Posterior vena cava (tissue), 2 donors: ENCODE measurements at places on chromosomes 11 and 22. TPM values are rescaled to one million over a fixed set of nuclear protein-coding genes. Genes with fewer than 3 reads are reported as not detected.
A peak's percentile ranks its signal among the peaks of the same experiment; 100 is the strongest.

DNA sequence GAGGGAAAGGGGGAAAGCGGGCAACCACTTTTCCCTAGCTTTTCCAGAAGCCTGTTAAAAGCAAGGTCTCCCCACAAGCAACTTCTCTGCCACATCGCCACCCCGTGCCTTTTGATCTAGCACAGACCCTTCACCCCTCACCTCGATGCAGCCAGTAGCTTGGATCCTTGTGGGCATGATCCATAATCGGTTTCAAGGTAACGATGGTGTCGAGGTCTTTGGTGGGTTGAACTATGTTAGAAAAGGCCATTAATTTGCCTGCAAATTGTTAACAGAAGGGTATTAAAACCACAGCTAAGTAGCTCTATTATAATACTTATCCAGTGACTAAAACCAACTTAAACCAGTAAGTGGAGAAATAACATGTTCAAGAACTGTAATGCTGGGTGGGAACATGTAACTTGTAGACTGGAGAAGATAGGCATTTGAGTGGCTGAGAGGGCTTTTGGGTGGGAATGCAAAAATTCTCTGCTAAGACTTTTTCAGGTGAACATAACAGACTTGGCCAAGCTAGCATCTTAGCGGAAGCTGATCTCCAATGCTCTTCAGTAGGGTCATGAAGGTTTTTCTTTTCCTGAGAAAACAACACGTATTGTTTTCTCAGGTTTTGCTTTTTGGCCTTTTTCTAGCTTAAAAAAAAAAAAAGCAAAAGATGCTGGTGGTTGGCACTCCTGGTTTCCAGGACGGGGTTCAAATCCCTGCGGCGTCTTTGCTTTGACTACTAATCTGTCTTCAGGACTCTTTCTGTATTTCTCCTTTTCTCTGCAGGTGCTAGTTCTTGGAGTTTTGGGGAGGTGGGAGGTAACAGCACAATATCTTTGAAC lies 6.8 kb downstream of the MALAT1 start:
- DNase-seq: peak; percentile 78

The GLYATL1B gene
- not detected for total RNA-seq

GRCh38 chr22:46984751-46985506 lies 222.5 kb downstream of the TBC1D22A start:
- peak; percentile 81 for DNase-seq

- no peak for DNase-seq
These were observed 365.7 kb upstream of the CADM1 start for GRCh38 chr11:115869780-115870431.

DNA sequence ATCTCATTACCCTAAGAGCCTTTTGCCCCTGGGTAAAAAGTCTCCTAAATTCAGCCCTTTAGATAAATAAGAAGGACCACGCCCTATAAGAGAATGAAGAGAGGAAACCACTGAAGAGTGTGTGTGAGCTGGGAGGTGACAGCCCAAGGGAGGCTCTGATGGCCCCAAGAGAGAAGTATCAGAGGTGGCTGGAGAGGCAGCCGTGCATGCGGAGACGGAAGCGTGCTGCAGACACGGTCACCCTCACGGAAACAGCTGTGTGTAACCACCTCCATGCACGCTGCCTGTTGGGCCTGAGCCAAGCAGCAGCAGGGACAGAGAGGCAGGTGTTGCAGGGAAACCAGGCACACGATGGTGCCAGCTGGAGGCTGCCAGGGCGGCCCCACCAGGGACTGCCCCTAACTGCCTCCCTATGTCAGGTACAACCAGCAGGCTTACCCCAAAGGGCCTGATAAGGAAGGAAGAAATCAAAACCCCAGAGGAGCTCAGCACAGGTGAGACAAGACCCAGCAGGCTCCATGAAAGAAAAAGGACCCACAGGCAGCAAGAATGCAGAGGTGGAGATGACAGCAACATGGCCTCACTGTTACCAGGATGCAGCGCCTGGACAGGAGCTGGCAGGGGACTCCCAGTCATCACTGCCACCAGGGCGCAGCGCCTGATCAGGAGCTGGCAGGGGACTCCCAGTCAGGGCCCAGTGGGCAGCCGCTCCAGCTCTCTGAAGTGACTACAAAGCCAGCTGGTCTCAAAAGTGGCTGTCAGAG lies 7.8 kb downstream of the LARGE2 start:
- peak; percentile 79 for DNase-seq

- DNase-seq: peak; percentile 14
These were observed 14.3 kb upstream of the LINC01488 start for GRCh38 chr11:69467196-69467595.

The MIOX gene
- total RNA-seq: not detected

The MAJIN gene
- not detected for total RNA-seq

The AIFM3 gene
- total RNA-seq: 2.6 TPM

The CWF19L2 gene
- total RNA-seq: 14.7 TPM

The TCN2 gene
- total RNA-seq: 47.3 TPM

DNA sequence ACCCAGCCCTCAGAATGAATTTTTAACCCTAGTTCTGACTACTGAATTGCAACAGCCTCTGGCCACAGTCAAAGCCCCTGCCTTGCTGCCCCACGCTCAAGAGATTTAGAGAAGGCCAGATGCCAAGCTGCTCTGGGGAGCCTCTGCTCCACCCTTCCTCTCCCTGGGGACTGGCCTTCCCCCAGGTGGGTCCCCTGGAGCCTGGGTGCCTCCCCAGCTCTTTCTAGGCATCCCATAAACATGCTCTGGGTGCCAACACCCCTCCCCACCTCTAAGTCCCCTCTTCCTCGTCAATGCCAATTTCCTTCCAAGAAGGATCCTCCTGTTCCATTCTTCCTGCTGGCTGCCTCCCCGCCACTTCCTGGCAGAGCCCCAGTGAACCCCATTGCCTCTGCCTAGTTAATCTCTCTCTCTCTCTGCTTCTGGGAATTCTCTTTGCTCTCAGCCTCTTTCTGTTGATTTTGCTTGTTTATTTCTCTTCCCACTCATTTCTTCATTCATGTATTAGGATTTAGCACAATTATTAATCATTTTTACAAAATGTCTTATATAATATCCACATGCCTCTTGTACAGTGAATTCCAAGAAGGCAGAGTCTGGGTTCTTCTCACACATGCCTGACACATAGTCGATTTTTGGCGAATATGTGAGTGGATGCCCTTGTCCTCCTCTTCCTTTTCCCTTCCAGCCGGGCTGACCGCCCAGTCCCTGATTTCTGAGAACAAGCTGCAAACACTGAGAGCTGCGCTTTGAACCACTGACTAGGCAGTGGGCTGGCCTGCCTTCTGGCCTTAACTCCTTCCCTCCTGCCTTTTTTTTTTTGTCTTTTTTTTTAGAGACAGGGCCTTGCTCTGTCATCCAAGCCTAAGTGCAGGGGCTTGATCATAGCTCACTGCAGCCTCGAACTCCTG lies 17.5 kb downstream of the UQCR10 start:
- peak; percentile 91 for DNase-seq

DNA sequence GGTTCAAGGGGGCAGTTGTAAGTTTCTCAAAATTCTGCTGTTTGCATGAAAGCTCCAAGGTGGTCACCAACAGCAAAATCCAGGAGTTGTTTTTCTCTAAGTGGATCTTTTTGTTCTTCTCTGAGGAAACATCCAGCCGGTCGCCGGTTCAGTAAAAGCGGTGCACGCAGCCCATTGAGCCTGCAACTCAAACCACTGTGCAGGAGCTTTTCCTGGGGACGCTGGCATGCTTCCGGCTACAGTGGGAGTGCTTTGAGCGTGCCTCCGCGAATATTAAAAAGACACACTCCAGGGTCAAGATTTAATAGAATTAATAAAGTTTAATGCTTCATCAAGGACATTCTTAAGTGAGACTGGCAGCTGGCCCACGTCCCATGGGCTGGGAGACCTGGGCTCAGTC lies 25.4 kb downstream of the IGF2 start:
- no peak for DNase-seq

- peak; percentile 66 for DNase-seq
These were observed 61.9 kb upstream of the PARVG start for GRCh38 chr22:44118645-44119315.

GRCh38 chr11:57421805-57422204 lies 5.1 kb downstream of the SLC43A3 start:
- no peak for DNase-seq

DNA sequence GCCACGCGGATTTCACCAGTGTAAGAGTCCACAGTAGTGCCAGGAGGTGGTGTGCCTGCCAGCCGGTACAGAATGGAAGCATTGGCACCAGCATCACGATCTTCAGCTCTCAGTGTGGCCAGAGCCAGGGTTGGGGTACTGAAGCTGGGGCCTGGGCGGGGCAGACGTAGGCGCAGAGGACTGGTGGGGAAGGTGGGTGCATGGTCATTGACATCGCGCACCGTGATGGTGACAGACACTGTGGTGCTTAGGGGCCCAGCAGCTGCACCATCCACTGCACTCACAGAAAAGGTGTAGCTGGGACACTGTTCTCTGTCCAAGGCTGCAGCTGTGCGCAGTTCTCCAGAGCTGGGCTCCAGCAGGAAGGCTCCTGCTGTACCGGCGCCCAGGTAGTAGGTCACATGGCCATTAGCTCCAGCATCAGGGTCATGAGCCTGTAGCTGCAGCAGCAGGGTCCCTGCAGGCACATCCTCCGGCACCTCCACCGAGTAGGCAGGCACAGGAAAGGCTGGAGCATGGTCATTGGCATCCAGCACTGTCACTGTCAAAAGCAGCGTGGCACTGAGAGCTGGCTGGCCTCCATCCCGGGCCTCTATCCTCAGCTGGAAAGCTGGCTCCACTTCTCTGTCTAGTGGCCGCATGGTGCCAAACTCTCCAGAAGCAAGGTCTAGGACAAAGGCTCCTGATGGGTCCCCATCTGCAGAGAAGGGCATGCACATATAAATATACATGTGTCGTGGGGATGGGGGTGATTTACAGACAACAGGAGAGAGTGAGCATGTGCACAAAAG lies 7.9 kb upstream of the TPP1 start:
- no peak for DNase-seq

- no peak for DNase-seq
These were observed 706 bp upstream of the OR51E1 start for GRCh38 chr11:4643076-4643475.
